ENCODE measurements at places on chromosomes 11 and 22.

DNA sequence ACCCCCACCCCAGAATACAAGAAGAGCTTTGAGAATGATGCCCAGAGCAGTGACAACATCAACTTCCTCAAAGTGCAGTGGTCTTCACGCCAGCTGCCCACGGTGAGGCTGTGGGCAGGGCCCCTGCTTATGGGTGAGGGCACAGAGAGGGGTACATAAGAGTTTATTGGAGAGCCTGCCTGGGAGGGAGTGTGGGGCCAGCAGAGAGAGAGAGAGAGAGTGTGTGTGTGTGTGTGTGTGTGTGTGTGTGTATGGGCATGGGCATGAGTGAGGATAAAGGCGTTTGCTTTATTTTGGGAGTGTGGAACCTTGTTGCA lies 9.5 kb downstream of the PHOX2A start:
- DNase-seq: no peak

DNA sequence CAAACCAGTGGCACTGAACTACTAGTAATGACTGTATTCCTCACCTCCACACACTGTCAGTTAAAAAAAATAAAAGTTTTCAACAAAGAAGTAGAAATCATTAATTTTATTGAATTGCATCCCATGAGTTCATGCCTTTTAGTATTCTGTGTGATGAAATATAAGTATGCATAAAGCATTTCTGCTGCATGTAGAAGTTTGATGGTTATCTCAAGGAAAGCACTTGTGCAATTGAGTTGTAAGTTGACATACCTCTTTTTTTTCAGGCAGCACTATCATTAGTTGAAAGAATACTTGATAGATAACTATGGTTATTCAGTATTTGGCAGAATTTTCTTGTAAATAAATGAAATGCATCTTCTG lies 104.4 kb downstream of the STIM1 start:
- no peak for DNase-seq

GRCh38 chr11:61507962-61508861 lies at the start of gene LRRC10B:
LRRC10B (plus strand) TSS chr11:61508749; CDS start chr11:61508999, 250 bp downstream.
- no peak for DNase-seq

DNA sequence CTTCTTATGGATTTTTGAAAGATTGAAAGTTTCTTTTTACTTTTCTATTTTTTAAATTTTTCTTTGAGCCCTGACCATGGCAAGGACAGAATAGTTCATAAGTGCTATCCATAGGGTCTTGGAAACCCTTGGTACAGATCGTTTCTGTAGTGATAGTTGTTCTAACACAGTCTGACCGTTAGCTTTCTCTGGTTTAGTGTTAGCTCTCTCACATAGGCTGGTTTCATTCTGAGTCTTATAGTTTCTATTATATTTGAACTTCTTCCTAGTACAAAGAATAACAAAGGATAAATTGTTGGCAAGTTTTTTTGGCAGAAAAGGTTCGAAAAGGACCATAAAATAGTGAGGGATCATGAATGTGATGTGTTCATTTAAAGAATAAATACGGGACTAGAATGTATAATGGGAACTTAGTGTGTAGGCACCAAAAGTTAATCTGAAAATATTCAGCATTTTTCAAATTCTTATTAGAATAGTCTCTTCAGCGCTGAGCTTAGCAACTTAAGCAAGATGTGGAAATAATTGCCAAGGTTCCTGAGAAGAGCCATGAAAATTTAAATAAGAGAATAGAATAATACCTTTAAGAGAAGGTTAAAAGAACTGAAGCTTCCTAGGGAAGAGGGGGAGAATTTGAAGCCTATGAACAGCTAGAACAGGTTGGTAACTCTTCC lies 24.1 kb downstream of the FDX1 start:
- DNase-seq: no peak

GRCh38 chr11:67584205-67584880 lies 731 bp downstream of the GSTP1 start:
- no peak for DNase-seq

Data from central memory CD4-positive, alpha-beta T cell (primary cell).